ENCODE measurements at places on chromosomes 16 and 17.

DNA sequence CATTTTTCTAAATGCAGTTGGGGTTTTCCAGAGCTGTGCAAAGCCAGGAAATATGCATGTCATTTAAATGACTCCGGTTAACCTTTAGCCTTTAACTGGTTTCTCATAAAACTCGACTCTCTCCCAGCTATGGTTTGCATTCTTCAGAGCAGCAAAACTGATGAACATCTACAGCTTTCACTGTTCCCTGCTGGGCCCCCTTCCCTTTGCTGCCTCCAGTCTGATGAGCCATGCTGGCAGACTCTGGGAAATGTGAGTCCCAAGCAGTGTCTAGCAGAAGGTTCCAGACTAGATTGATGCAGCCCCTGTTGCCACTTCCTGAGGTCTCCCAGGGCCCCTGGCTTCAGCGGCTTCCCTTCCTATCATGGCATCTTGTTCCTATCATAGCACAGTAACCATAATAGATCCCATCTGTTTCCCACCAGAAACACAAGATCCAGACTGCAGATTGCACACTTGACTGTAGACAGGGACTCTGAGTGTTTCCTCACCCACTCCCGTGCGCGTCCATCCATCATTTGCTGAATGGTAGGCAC is 135.4 kb downstream of the CLEC16A start:
- peak; percentile 95 for DNase-seq

DNA sequence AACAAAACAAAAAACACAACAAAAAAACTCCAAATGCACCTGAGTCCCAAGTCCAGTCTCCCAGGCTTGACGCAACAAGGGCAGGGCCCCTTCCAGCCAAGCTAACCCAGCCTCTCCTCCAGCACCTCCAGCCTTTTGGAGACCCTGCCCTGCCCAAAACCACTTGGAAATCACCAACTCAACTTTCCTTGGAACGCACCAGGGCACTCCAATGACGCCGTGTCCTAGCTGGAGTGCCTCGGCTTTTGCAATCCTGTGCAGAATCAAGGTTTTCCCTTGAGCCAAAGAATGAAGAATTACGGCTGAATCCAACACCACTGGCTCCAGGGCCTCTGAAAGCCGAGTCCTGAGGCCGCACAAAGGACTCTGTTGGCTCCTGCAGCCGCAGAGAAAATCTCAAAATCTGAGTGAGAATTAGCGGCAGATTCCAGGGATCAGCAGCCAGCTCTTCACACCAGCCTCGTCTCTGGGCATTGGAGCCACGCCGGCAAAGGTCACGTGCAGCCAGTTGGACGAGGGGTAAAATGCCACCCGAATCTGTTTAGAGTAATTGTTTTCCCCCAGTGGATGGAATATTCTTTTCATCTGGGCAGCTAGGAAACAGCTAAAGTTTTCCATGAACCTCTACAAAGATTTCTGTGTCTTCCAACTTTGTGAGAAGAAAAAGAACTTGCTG is 9.7 kb upstream of the BAIAP2 start:
- DNase-seq: no peak

DNA sequence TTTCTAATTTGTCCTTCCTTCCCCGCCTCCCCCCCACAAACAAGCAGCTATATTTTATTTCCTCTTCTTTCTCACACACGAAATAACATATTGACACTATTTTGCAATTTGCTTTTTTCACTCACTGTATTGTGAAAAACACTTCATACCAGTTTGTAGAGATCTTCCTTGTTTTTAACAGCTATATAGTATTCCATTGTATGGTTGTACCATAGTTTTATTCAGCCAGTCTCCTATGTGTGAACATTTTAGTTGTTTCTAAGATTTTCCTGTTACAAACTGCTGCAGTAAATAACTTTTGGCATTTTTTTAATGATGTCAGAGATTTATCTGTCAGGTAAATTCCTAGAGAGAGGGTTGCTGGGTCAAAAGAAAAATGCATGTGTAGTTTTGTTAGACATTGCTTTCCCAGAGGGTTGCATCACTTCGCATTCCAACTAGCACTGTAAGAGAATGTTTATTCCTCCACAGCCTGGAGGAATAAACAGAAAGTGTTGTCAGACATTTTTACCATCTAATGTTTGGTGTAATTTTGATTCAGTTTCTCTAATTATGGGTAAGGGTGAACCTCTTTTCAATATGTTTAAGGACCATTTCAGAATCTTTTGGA is 101.2 kb downstream of the MRTFB start:
- DNase-seq: no peak

- DNase-seq: no peak
Observed at GRCh38 chr16:88939972-88940861, 36.8 kb downstream of the CBFA2T3 start.

- no peak for DNase-seq
Observed at GRCh38 chr17:30476726-30477082, 504 bp upstream of the GOSR1 start.

- DNase-seq: no peak
Observed at GRCh38 chr17:41360296-41360995, 9.2 kb downstream of the KRT33B start.

DNA sequence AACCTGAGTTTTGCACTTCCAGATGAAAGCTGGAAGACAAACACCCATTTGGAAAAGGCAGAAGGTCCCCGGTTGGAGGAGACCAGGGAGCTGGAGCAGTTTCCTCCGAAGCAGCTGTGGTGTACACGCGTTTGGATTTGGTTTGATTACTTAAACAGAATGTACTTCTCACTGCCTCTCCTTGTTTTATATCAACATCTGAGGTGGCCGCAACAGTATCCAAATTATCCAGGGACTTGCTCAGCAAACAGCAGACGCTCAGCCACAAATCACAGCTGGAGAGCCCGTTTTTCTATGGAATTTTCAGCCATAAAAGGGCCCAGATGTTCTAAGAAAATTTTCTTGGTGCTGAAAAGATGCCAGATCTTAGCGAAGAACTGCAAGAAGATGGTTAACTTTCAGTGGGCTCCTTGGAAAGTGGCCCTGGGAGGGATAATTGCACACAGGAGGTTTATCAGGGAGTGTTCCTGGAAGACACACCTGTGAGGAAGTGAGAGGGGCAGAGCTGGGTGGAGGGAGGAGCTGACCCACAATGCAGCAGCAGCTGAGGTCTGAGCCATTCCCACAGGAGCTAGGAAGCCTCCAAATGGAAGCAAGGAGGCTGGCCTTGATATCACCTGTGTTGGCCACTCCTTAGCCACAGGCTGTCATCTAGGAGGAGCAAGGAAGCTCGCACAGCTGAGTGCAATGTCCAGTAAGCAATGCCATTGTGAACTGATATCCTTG is 28.9 kb upstream of the CDH5 start:
- DNase-seq: no peak

GRCh38 chr17:56754523-56755208 is 79.1 kb downstream of the C17orf67 start:
- DNase-seq: no peak

GRCh38 chr16:86259499-86259898 is 250.8 kb upstream of the FOXF1 start:
- no peak for DNase-seq

- DNase-seq: peak; percentile 54
Observed at GRCh38 chr16:67667817-67668494, 1.3 kb downstream of the C16orf86 start.

DNA sequence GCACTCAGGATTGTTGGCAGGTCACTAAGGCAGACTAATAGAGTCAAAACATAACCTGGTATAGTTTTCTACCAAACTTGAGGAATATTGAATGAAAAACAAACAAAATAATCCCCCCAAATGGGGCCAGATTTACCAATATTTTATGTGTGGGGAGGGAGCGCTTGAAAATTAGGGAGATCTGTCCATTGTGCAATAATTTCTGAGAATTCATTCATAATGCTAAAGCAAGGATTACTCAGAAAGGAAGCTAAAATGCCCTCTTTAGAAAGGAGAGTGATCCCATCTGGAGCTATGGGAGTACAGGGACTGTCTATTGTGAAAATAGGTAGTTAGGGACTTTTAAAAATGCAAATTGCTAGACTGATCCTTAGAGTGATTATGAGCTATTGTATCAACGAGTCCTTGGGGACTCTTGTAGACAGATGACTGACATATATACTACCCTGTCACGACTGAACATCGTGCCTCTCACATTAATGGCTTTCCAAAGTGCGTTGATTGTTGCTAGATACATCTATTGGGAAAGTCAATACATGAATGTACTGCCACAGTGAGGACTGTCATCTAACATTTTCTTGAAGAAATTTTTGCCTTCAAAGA is 193.6 kb downstream of the AATF start:
- DNase-seq: no peak

DNA sequence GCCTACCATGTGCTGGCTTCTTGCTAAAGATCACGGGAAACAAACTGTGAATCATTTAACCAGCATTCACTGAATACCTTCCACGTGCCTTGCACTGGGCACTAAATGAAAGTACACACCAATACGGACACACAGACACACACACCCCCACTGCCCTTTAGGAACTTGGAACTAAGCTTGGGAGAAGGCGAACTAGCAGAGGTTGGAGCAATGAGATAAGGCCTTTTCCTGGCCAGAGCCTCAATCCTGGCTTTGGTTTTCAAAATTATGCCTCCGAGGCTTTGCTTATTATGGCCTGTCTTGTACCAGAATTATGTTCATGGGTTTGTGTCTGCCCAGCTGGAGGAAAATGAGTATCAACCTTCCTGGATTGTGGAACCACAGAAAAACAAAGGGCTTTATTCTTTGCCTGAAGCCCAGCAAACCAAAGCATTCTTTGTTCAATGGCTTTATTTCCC is 32.3 kb downstream of the CPPED1 start:
- DNase-seq: no peak

- no peak for DNase-seq
Observed at GRCh38 chr16:80417706-80418271, 123.0 kb upstream of the DYNLRB2 start.

- no peak for DNase-seq
Observed at GRCh38 chr16:50862818-50863643, 121.1 kb downstream of the CYLD start.

Data from AG04449 (cell line).